WERI-Rb-1 (cell line): ENCODE measurements at places on chromosomes 5 and 9.

- no peak for DNase-seq
These were observed 1.3 kb downstream of the NIPBL start for GRCh38 chr5:36877667-36878391.

DNA sequence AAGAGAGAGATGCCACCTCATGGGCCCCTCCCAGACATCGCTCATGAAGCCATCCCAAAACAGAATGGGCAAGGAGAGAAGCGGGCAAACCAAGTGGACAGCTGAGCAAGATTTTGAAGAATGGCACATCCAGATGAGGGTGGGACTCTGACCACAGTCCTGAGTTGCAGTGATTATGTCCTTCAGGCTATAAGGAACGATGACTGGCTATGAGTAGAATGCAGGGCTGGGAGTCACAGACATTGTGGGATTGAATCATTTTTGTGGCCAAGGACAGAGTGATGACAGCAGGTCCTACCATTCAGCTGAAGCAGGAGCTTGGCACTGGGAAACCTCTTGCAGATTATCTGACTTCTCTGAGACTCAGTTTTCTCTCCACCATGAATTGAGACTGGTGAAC is 245.7 kb upstream of the SLC30A5 start:
- DNase-seq = no peak

GRCh38 chr5:95159603-95160002 is 125.3 kb downstream of the MCTP1 start:
- no peak for DNase-seq

DNA sequence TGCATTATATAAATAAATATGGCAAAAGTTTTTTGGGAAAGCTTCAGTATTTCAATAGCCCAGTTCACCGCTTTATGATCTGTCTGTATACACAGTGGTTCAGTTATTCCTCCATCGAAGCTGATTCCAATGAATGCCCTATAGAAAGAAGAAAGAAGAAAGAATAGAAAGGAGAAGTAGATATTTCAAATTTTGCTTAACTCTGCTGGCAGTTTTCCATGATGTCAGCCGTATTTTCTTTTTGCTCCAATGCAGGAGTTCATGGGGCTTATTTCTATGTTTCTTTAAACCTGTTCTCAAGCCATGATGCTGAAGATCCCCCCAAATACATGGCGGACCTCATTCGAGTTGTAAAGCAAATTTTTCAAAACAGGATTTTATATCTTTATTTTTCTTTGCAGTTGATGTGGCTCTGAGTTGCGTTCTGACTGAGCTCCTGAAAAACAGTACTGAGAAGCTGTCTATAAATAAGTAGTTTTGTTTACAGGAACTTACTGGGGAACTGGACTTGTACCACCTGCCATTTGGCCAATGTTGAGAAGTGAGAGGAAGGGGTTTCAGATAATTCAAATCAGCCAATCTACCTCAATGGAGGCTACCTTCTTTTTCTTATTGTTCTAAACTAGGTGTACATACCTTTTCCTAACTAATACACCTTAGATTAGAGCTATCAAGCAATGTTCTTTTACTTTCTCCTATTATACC is 418.5 kb upstream of the MEF2C start:
- DNase-seq = no peak

- no peak for DNase-seq
These were observed 160.2 kb downstream of the DENND1A start for GRCh38 chr9:123769719-123770118.

DNA sequence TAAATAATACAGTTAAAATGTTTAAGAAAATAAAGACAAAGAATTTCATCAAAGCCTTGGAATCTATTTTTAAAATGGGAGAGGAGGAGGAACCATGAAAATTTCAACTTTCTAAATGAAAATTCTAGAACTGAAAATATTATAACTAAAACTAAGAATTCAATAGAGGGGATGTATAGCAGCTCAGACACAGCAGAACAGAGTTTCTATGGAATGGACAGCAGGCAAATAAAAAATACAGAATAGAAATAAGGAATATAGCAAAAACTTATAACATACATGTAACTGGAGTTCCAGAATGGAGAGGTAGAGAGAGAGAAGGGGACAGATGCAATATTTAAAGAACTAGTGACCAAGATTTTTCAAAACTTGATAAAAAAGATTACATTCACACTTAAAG is 1.4 kb upstream of the RANBP17 start:
- no peak for DNase-seq

DNA sequence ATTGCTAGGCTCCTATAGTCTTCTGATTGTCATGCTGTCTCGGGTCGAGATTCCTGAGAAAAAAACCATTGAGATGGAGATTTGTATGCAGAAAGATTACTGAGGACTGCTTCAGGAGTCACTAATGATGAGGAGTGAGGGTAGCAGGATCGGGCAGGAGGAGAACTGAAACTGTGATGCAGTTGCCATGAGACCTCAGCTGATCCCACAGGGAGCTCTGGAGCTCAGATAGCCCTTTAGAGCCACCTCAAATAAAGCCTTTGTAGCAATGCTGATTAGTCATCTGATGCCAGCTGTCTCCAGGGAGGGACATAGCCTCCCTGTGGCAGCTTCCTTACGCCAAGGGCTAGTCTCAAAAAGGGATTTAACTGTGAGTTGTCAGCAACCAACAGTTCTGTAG is 256.9 kb downstream of the DMAC1 start:
- DNase-seq = peak; percentile 19

GRCh38 chr9:115373710-115374045 is 255.7 kb upstream of the TNC start:
- DNase-seq = no peak

GRCh38 chr5:115194676-115195075 is 25.0 kb upstream of the TRIM36 start:
- DNase-seq = no peak

DNA sequence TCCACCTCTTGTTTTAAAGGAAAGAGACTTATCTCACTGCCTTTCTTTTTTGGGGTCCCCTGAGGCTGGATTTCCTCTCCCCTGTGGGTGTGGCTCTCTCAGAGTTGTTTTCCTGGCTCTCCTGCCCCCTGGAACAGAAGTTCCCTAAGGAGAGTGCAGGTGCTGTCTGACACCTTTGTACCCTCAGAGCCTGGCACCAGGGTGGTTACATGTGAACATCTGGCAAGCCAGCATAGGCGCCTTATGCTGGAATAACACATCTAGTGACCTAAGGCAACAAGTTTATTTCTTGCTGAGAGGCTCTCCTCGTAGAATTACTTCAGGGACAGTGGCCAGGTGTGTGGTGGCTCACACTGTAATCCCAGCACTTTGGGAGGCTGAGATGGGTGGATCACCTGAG is 172.9 kb upstream of the PTCH1 start:
- no peak for DNase-seq

- DNase-seq = no peak
These were observed 19.9 kb downstream of the GOLM1 start for GRCh38 chr9:86079421-86079831.

- DNase-seq = no peak
These were observed 129.8 kb downstream of the MACROH2A1 start for GRCh38 chr5:135269199-135269598.

GRCh38 chr9:82543726-82544125 is 519.2 kb downstream of the RASEF start:
- DNase-seq = no peak

GRCh38 chr9:31808766-31809165 is 575.7 kb upstream of the ACO1 start:
- DNase-seq = no peak

DNA sequence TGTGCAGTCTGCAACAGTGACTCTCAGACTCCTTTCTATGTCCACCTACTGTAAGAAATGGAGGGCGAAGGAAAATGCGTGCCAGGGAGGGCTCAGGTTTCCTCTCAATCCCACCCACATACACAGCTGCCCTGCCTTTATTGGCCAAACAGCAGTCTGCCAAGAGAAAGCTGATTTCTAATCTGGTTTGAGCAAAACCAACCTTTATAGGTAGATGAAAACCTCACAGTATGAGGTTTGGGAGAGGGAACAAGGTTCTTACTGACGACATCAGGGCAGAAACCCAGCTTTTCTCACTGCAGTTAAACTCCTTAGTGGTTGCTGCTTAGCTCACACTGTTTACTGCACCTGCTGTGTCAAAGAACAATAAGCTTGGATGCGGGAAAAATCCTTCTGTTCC is 152.3 kb upstream of the KLF9 start:
- no peak for DNase-seq

GRCh38 chr5:106634375-106634774 is 1036.4 kb downstream of the EFNA5 start:
- DNase-seq = no peak

GRCh38 chr9:25602400-25603044 is 75.7 kb downstream of the TUSC1 start:
- no peak for DNase-seq

- no peak for DNase-seq
These were observed 2.5 kb downstream of the GPBP1 start for GRCh38 chr5:57176350-57176857.

DNA sequence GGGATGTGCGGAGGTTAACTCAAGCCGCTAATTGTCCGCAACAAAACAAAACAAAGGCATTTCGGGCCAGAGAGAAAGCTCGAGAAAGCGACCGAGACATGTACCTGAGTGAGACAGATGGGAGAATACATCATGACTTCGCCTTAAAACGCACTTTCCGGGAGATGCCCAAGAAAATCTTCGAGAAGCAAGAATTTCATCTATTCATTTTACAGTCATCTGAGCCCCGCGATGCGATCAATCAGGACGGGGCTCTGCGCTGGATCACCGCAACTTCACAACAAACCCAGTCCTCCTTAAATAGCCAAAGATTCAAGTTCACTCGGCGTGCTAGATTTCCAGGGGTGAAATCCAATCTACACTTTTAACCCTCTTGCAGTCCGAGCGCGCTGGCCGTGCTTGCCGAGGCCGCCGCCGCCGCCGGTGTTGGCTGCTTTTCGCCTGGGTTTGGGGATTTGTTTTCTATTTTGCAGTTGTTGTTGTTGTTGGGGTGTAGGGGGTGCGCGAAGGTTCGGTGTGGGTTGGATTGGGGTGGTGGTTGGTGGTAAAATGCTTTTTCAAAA is 482 bp downstream of the NFIB start:
- DNase-seq = no peak

- no peak for DNase-seq
These were observed 2.4 kb upstream of the TXN start for GRCh38 chr9:110258690-110259091.

GRCh38 chr5:145854651-145855258 is 18.1 kb downstream of the GRXCR2 start:
- no peak for DNase-seq

DNA sequence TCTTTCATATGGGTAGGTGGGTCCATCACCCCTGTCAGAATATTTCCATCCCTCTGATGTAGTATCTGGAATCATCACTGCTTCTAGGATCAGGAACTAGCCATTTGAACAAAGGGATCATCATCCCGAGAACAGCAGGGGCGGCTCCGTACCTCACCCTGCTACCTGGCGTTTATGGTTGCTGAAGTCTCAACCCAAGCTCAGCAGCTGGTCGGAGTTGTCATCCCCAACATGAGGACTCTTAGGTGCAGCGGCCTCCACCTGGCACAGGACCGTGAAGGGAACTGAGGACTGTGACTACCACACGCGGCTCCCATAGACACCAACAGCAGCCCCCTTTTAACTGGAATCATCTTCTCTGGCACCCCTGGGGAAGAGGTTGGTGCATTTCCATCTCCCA is 35.1 kb downstream of the ROR2 start:
- no peak for DNase-seq

DNA sequence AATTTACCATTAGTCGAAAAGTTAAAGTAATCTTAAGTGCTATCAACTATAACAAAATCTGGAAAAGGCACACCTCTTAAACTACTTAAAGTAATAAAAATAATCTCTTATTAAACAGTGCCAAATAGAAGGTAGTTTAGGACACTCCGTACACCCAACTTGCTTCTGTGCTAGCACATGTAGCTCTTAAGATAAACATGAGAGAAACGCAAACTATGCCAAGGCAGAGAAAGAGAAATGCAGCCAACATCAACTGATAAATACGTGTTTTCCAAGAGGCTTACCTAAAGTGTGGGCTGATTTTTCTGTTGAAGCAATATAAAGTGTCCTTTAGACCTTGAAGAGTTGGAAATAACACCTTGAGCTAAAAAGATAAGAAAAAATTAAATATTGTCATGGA is 480.6 kb upstream of the DAB2 start:
- no peak for DNase-seq

DNA sequence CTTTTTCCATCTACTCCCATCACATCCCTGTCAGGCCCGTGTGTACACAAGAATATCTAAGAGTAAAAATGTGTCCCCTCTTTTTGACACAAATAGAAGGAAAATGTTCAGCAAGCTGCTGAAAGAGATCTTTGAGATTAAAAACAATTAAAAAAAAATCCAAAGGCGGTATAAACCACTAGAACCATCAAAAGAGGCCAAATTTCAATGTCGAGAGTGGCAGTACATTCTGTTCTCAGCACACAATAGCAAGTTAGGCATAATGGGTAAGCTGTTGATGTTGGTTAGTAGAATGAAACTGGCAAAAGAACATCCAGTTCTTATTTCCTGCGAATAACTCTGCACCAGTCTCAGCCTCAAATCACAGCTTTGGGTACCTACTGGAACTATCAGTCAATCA is 95.2 kb upstream of the IL7R start:
- no peak for DNase-seq

GRCh38 chr5:157370967-157371366 is 89.0 kb upstream of the NIPAL4 start:
- no peak for DNase-seq

DNA sequence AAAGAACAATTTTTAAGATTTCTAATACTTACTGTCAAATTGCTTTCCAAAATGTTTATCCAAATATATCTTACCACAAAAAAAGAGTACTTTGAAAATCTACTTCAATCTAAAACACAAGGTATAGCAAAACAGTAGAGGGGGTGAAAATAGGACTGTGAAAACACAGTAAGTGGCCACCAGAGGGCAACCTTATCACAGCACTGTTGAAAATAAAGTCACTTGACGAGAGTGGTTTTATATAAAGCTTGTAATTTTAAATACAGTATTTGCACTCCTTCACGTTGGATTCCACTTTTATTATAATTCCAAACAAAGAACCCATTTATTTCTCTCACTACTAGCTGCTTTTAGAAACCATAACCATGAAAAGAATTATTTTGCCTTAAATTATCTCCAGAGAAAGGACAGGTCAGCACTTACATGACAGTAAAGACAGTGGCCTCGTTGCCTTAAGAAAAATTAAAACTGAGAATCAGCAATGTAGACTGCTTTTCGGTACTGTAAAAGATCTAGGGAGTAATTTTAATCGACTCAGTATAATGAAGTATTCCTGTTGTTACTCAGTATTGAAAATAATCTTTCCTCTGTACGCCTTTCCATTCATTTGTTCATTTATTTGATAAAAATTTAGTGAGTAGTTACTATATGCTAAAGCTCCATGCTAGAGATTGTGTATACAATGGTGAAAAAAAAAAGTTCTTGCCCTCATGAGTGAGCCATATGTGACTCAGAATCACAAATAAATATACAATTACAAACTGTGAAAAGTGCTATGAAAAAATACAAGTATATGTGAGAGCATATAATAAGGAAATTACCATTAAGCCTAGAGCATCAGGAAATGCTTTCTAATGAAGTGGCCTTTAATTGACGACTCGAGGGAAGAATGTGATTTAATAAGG is 40.0 kb upstream of the CDK5RAP2 start:
- peak; percentile 63 for DNase-seq

- DNase-seq = no peak
These were observed 45.2 kb upstream of the NEK6 start for GRCh38 chr9:124212381-124213050.

- no peak for DNase-seq
These were observed 243.7 kb downstream of the HSPA4 start for GRCh38 chr5:133295520-133295919.
